Endodermal cell (in vitro differentiated cells): ENCODE measurements at places on chromosomes 3 and 15. TPM values are rescaled to one million over a fixed set of nuclear protein-coding genes. Genes with fewer than 3 reads are reported as not detected.
A peak's percentile ranks its signal among the peaks of the same experiment; 100 is the strongest.

GRCh38 chr3:58355179-58355578, 22.5 kb downstream of the PXK start:
- no peak overlapping the region for H3K27ac ChIP-seq
- H3K27me3 ChIP-seq = no peaks in the 10 kb centered on the region
- H3K36me3 ChIP-seq = no peaks in the 10 kb centered on the region
- peaks cover 6% of the 10 kb centered on the region for H3K4me1 ChIP-seq
- no peak overlapping the region for H3K4me3 ChIP-seq

GRCh38 chr15:73438651-73439050, 4.3 kb upstream of the REC114 start:
- no peak for DNase-seq
- H3K27me3 ChIP-seq = no peaks in the 10 kb centered on the region
- H3K36me3 ChIP-seq = no peaks in the 10 kb centered on the region
- no peak overlapping the region for H3K27ac ChIP-seq

DNA sequence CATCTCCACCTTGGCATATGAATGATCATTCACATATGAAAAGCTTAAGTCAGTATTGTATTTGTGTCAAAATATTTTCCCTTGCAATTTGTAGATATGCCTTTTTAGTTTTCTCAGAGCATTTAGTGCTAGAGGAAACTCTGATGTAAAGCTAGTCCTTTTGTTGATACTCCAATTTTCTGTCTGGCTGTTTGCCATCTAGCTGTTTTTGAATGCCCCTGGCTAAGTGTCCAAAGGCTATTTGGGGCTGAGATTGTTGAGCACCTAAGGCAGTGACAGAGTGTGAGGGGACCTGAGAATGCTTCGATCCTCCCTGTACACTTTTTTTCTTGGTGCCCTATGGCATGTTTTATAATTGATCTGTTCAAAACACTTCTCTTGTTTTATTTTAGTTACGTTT, 3.1 kb downstream of the SLC51B start:
- H3K27ac ChIP-seq = no peak overlapping the region
- H3K4me1 ChIP-seq = no peaks in the 10 kb centered on the region
- H3K27me3 ChIP-seq = no peaks in the 10 kb centered on the region
- H3K4me3 ChIP-seq = no peak overlapping the region
- H3K36me3 ChIP-seq = peaks cover 5% of the 10 kb centered on the region

GRCh38 chr3:182803596-182803995, 10.3 kb downstream of the ATP11B start:
- no peaks in the 10 kb centered on the region for H3K27me3 ChIP-seq
- H3K36me3 ChIP-seq = no peaks in the 10 kb centered on the region
- peaks cover 2% of the 10 kb centered on the region for H3K4me1 ChIP-seq
- DNase-seq = no peak
- no peak overlapping the region for H3K4me3 ChIP-seq

GRCh38 chr15:70308011-70308734, 210.5 kb upstream of the TLE3 start:
- no peak overlapping the region for H3K4me3 ChIP-seq
- no peaks in the 10 kb centered on the region for H3K4me1 ChIP-seq
- H3K36me3 ChIP-seq = no peaks in the 10 kb centered on the region
- DNase-seq = no peak

GRCh38 chr15:81500081-81500480, 126.1 kb upstream of the TMC3 start:
- no peak overlapping the region for H3K27ac ChIP-seq
- H3K4me1 ChIP-seq = no peaks in the 10 kb centered on the region
- H3K4me3 ChIP-seq = no peak overlapping the region
- no peaks in the 10 kb centered on the region for H3K27me3 ChIP-seq

GRCh38 chr3:9913601-9914000, 3.3 kb upstream of the IL17RC start:
- no peaks in the 10 kb centered on the region for H3K36me3 ChIP-seq
- no peak overlapping the region for H3K27ac ChIP-seq
- H3K4me3 ChIP-seq = no peak overlapping the region

DNA sequence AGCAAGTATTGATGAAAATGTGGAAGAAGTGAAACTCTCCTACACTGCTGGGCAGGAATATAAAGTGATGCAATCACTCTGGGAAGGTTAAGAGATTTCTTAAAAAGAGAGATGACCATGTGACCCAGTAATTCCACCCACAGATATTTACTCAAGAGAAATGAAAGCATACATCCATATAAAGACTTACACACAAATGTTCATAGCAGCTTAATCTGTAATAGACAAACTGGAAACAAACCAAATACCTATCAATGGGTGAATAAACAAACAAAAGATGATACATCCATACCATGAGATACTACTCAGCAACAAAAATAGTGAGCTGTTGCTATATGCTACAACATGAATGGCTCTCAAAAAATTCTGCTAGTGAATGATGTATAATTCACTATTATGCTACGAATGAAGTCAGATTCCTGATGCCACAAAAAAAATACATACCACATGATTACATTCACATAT, 463.3 kb downstream of the MAGI1 start:
- H3K4me1 ChIP-seq = no peaks in the 10 kb centered on the region
- H3K27ac ChIP-seq = no peak overlapping the region
- DNase-seq = no peak

- no peaks in the 10 kb centered on the region for H3K4me1 ChIP-seq
- no peak overlapping the region for H3K4me3 ChIP-seq
- no peak overlapping the region for H3K27ac ChIP-seq
- no peaks in the 10 kb centered on the region for H3K36me3 ChIP-seq
- H3K27me3 ChIP-seq = no peaks in the 10 kb centered on the region
Observed at GRCh38 chr15:44366971-44367370, 60.5 kb upstream of the CTDSPL2 start.

- no peaks in the 10 kb centered on the region for H3K27me3 ChIP-seq
- no peak for DNase-seq
- no peaks in the 10 kb centered on the region for H3K4me1 ChIP-seq
- no peak overlapping the region for H3K27ac ChIP-seq
- no peaks in the 10 kb centered on the region for H3K36me3 ChIP-seq
Observed at GRCh38 chr3:11733914-11734313, 90.2 kb upstream of the VGLL4 start.

DNA sequence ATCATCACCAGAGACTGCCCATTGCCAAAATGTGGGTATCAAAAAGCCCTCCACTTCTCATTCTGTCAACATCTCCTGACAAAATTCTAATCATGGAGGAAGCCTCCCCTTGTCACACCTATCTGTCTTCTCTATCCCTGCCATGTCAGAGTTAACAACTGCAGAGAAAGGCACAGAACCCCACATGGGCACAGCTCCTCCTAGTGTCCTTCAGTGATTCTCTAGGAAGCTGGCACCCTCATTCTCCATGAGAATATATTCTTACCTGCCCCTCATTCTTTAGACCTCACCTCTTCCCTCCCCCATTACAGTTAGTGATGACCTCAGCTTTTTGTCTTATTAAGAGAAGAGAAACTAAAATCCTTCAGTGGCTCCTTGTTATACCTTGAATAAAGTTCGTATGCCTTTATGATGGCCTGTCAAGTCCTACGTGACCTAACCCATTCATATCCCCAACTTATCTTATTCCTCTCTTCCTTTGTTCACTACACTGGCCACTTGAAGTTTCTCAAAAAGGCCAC, 44.6 kb downstream of the NME9 start:
- no peaks in the 10 kb centered on the region for H3K27me3 ChIP-seq
- no peak overlapping the region for H3K27ac ChIP-seq
- DNase-seq = peak; percentile 50
- H3K4me1 ChIP-seq = no peaks in the 10 kb centered on the region

DNA sequence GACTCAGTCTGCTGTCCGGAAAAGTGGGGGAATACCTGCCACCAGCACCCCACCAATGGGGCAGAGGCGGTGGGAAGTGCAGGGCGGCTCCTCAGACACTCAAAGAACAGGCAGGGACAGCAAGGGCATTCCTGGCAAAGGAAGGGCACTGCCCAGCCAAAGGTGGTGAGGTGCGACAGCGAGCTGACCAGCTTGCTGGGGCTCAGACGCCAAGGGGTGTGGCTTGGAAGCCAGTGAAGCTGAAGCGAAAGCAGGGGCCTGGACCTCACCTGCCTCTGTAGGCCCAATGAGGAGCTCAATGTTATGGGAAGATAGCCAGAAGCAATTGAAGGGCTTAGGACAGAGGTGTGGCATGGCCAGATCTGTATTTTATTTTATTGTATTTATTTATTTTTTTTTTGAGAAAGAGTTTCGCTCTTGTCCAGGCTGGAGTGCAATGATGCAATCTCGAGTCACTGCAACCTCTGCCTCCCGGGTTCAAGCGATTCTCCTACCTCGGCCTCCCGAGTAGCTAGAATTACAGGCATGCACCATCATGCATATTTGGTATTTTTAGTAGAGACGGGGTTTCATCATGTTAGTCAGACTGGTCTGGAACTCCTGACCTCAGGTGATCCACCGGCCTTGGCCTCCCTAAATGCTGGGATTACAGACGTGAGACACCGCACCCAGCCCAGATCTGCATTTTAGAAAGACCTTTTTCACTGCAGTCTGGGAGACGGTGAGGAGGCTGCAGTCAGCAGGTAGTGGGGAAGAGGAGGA, 4.4 kb upstream of the LMAN1L start:
- peaks cover 11% of the 10 kb centered on the region for H3K36me3 ChIP-seq
- no peak for DNase-seq
- no peak overlapping the region for H3K4me3 ChIP-seq
- H3K27ac ChIP-seq = no peak overlapping the region
- H3K4me1 ChIP-seq = no peaks in the 10 kb centered on the region
- no peaks in the 10 kb centered on the region for H3K27me3 ChIP-seq

DNA sequence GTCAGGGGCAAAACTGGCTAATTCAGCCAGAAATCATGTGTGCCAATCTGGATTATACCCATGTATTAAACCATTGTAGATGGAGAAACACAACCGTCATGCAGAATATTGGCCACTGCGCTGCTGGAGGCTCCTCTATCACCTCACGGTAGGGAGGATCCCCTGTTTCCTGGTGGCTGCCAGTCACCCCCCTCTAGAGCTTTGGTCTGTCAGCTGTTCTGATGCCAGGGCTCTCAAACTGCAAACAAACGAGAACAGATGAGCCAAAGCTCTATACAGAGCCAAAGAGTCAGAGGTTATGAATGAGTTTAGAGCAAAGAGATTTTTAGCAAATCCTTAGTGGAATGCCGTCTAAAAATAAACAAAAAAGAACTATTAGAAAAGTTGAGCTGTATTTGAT, 62.5 kb downstream of the IL20RB start:
- no peaks in the 10 kb centered on the region for H3K27me3 ChIP-seq
- peaks cover 7% of the 10 kb centered on the region for H3K4me1 ChIP-seq
- no peak overlapping the region for H3K27ac ChIP-seq
- no peak overlapping the region for H3K4me3 ChIP-seq
- no peaks in the 10 kb centered on the region for H3K36me3 ChIP-seq

DNA sequence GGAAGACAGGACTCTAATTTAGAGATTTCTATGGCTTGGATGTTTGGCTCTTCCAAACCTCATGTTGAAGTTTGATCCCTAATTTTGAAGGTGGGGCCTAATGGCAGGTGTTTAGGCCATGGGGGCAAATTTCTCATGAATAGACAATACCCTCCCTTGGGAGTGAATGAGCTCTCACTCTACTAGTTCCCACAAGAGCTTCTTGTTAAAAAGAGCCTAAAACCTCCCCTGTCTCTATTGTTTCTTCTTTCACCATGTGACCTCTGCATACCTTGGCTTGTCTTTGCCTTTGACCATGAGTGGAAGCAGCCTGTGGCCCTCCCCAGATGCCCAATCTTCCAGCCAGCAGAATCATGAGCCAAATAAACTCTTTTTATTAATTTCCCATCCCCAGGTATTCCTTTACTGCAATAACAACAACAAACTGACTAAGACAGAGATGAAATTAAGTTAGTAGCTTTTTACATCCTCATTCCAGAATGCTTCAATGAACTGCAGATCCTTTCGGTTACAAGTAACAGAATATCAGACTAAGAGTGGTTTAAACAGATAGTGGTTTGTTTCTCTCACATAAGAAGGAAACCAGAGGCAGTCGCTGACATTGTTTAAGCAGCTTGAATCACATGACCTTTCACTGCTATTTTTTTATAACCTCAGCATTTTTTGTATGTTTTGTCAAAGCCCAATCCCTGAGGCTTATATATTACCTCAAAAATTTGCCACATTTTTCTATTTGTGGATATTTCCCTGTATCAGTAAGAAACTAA, 1013.3 kb upstream of the SEMA6D start:
- H3K27me3 ChIP-seq = no peaks in the 10 kb centered on the region
- H3K4me1 ChIP-seq = no peaks in the 10 kb centered on the region
- H3K4me3 ChIP-seq = no peak overlapping the region
- no peaks in the 10 kb centered on the region for H3K36me3 ChIP-seq
- no peak for DNase-seq
- no peak overlapping the region for H3K27ac ChIP-seq

DNA sequence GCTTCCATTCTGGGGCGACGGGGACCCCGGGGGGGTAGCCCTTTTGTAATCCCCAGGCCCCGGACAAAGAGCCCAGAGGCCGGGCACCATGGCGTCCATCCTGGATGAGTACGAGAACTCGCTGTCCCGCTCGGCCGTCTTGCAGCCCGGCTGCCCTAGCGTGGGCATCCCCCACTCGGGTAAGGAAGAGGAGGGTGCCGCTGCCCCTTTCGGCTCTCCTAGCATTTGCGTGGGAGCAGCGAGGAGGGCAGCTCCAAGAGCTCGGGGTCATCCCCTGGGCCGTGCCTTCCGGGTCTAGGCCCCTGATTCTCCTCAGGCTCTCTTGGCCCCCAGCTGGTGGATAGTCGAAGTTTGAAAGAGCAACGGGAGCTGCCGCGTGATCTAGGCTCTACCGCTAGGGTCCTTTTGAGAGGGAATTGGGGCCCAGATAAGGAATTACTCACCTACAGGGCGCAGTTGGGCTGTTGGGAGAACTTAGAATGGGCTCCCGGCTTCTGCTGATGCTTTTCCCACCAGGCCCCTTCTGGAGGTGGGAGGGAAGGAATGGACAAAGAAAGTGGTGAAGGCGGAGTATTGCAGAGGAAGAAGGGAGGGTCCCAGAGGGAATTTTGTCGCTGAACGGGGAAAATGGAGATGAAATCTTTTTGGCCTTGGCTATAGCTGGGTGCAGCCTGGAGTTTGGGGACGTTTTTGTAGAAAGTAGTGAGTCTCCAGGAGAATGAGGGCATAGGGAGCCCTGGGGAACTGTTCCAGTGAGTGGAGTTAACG, 615 bp downstream of the VPS18 start:
- DNase-seq = peak; percentile 92
- peaks cover 3% of the 10 kb centered on the region for H3K4me1 ChIP-seq
- peaks cover 16% of the 10 kb centered on the region for H3K27me3 ChIP-seq
- peak overlapping the region; percentile 97 for H3K4me3 ChIP-seq
- peak overlapping the region; percentile 85 for H3K27ac ChIP-seq

Gene ELL3
- total RNA-seq = 0.94 to 1.9 TPM (median 1.3 TPM) in 3 replicates

Gene ILDR1
- total RNA-seq = 2.0 and 2.3 TPM in 2 replicates

Gene SAMMSON
- not detected in 2 replicates for total RNA-seq

Gene ATP13A4
- total RNA-seq = 0.57 and 0.86 TPM in 2 replicates

Gene CHAC1
- 7.5 to 9.0 TPM (median 8.4 TPM) in 3 replicates for total RNA-seq

Gene CSTA
- total RNA-seq = not detected in 3 replicates

Gene SLC22A13
- total RNA-seq = 0.21 to 0.33 TPM (median 0.29 TPM) in 3 replicates

Gene CCR1
- total RNA-seq = not detected in 2 replicates

Gene ENTPD3
- total RNA-seq = 0.27 and 0.37 TPM in 2 replicates
